ENCODE measurements at places on chromosomes 7 and 10. TPM values are rescaled to one million over a fixed set of nuclear protein-coding genes. Genes with fewer than 3 reads are reported as not detected.

DNA sequence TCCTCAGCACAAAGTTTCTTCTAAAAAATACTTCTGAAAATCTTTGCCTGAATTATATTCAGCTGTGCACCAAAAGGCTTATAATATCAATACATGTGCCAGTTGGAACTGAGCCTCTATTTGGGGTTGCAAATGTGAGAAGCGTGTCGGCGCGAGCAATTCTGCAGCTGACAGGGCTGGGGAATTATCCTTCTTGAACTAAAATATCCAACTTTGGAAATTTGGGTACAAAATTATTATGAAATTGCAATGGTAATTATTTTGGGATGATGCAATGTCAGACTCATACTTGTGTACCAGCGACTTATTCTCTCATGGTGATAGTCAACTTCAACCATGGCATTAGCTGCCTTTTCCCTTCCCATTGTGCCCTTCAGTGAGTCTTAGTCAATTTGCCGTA lies 507.0 kb upstream of the KLF6 start:
- no peak for DNase-seq

GRCh38 chr7:157983502-157984422 lies 603.9 kb downstream of the PTPRN2 start:
- DNase-seq: no peak

DNA sequence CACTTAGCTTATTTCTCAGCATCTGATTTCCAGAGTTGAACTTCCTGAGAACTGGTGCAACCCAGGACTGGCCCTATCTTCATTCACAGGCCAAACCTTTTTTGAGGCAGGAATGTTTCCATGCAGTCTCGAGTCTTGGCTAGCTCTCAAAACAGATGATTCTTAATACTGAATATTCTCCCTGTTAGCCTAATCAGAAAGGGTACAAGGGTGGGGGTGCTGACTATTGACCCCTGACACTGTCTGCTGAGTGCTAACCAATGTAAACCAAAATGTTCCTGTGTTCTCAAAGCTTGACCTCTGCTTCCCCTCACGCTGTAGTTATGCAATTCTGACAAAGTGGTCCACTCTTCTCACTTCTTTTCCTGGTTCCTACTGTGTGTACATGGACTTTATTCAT lies 25.3 kb downstream of the VWDE start:
- no peak for DNase-seq

PFKFB3 gene
- total RNA-seq: 124 TPM

TMEM236 gene
- total RNA-seq: not detected

PLPP4 gene
- not detected for total RNA-seq

DNA sequence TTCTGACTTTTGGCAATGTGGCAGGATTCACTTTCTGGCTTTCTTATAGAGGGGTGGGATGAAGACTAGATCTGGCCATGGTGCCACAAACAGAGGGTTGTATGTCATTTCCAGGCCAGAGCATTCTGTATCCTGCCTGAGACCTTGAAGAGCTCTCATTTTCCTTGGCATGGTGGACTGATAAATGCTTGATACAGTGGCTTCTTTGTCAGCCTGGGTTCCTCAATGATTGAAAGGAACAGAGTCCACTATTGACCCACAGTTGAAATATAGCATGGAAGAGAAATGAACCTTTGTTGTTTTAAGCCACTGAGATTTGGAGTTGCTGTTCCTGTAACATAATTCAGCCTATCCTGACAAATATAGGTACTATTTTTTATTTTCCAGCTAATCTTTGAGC lies 462.7 kb downstream of the SUGCT start:
- no peak for DNase-seq

CCL24 gene
- total RNA-seq: not detected

DNA sequence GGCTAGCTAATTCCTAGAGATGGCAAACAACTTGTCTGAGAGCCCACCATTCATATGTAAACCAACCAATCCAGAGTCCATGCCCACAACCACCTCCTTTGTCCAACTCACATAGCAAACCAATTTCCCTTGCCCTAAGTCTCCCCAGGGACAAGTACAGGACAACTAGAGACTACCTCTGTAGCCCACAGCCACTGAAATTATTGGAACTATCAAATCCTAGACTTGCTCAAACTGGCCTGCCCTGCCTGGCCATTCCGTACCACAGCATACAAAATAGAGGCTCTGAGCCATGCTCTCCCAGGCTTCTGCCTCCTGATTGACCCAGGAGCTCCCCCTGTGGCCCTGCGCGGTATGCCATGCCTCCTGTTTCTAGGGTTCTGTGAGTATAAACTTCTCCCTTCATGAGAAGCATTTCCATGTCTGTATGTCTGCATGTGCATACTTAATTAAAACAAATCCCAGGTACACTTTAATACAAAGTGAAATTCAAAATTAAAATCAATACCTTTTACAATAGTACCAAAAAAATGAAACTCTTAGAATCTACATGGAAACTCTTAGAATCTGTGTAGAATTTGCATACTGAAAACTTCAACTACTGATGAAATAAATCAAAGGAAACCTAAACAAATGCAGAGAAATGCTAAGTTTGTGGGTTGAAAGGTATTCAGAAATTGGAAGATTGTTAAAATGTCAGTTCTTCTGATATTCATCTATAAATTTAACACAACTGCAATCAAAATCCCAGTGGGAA lies 4.0 kb upstream of the HECW1 start:
- peak; percentile 24 for DNase-seq

DNA sequence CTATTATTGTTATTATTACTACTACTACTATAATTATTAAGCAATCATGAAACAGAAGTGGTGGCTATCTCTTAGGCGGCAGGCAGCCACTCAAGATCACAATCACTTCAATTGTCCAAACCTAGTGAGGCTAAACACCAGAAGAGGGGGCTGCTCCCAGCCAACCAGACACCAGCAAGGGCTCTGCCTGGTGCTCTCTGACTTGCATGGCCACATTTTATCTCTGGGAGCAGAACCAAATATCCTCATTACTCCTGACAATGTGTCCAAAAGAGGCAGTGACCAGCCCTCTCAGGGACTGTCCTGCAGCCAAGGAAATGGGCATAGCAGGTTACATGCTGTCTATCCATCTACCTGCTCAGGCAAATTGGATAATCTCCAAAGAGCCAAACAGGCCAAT lies 187.4 kb upstream of the PDE1C start:
- no peak for DNase-seq

GRCh38 chr7:2633538-2634266 lies 1.9 kb downstream of the TTYH3 start:
- no peak for DNase-seq

BNIP3 gene
- 93.3 TPM for total RNA-seq

SERPINE1 gene
- 0.23 TPM for total RNA-seq

DNA sequence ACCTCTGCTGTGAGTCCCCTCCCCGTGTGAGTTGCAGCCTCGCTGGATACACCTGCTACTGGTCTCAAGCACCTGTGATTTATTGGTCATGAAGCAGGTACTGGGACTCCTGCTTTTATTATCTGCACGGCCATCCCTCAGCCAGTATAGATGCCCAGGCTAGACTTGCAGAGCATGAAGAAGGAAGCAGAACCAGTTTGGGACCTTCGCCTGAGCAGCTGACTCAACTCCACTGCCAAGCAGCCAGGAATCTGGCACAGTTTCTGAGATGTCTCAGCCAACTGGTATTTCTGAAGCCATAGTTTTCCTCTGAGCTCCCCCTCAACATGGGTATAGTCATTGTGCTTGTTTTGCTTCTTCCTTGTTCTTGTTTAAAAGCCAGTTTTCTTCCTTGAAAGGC lies 28.0 kb upstream of the SLC39A12 start:
- no peak for DNase-seq

DNA sequence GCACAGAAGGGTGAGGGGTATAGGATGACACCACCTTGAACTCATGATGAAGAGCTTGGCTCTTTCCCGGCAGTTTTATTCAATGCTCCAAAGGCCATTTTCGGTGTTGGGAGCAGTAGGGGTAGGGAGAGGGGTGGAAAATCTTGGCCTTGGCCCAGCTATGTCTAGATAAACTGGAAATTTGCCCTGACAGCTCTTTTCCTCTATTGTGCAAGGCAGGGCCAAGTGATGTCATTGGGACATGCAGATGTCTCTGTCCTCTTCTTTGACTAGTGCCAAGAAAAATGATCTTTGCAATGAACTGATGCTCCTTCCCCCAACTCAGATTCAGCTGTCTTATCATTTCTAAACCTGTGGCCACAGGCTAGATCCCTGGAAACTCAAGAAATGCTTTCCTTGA lies 27.7 kb upstream of the PRKCQ start:
- no peak for DNase-seq

PRPS1L1 gene
- total RNA-seq: not detected

SHH gene
- total RNA-seq: 0.14 TPM

HILPDA gene
- 416 TPM for total RNA-seq

C10orf105 gene
- total RNA-seq: 0.11 TPM

HOXA5 gene
- not detected for total RNA-seq

DNA sequence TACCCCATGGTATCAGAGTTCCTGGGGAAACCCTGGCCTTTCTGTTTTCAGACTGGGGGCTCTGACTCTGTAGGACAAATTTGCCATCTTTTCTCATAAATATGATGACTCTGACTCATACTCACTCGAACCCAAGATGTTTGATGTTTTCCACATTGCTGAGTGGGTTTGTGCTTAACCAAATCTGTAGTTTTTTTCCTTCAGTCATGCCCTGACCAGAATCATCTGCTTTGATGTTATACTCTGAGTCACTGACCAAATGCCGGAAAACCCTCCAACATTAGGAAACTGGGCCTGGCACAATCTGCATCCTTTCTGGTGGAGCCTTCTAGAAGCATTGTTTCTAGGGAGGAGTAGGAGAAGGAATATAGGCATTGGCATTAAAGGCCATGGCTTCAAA lies 118.7 kb downstream of the C10orf105 start:
- DNase-seq: no peak

DNA sequence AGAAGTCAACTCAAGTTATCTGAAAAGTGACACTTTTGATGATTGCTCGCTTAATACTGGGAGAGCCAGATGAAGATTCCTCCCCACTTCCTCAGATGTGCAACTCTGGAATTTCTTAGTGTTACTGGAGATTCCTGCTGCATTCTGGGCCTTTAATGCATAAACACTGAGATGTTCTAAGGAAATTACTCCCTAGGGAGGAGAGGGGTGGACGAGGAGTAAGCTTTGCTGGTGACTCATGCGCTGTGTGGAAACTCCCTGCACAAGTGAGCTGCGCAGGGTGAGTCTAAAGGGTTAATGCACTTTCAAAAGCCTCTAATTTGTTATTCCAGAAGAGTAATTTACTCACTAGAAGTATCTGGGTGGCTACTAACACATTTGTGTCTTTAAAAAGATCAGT lies 46.3 kb downstream of the EGFR start:
- no peak for DNase-seq

TAS2R60 gene
- total RNA-seq: not detected

SLC35B4 gene
- total RNA-seq: 23.1 TPM

TSPAN13 gene
- total RNA-seq: 2.0 TPM
